IMR-90 (cell line): ENCODE measurements at places on chromosomes 6 and 20. TPM values are rescaled to one million over a fixed set of nuclear protein-coding genes. Genes with fewer than 3 reads are reported as not detected.

GRCh38 chr6:28393912-28394662, 5.5 kb downstream of the ZSCAN12 start:
- peak; percentile 2 for DNase-seq

DNA sequence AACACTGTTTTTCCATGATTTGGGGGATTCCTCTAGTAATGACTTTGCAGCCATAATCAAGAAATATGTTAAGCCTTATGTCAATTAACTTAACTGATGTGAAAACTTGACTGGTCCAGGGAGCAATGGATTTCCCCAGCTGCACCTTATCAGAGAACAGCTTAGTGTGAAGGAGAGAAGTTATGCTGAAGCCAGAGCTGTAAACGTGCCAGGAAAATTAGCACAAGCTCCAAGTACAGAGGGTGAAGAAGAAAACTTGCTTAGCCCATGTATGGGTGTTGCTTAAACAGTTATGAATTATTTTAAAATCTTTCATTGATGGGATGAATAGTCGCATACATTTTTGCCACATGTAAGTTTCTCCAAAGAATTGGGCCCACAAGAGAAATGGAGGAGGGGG, 214.9 kb upstream of the RNF217 start:
- no peak for DNase-seq

NRSN1 gene
- polyA plus RNA-seq, result not detected in 2 replicates

DNA sequence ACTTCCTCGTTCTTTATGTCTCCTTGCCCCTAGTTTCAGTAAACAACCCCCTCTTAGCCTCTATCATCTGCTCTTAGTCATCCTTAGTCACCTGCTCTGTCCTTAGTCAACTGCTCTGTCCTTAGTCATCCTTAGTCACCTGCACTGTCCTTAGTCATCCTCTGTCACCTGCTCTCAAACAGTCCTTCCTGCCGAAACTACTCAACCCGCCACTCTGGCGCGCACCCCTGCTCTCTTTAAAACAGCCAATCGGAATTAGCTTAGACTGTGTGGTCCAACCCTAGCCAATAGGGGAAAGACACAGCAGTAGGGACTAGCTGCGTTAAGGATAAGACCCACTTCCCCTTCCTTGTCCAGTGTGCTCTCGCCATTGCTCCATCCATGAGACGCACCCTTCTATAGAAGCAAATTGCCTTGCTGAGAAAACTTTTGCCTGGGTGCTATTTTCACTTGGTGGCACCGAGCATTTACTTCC, 73.9 kb downstream of the BACH2 start:
- peak; percentile 65 for DNase-seq

GRCh38 chr6:161906571-161906970, 632.7 kb upstream of the AGPAT4 start:
- no peak for DNase-seq

GRCh38 chr6:145044641-145045246, 690.6 kb downstream of the EPM2A start:
- DNase-seq, result peak; percentile 87

DNA sequence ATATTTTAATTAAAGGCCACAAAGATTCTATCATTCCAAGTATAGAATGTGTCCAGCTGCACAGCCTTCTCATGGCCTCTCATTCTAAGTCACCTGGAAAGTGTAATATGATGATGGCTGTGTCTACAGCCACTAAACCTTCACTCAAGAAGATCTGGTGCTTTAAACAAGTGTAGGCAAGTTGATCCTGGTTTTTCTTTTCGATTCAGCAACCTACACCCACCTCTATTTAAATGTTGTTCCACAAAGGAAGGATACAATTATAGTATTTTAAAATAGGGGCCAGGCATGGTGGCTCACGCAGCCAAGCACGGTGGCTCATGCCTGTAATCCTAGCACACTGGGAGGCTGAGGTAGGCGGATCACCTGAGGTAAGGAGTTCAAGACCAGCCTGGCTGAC, 25.5 kb upstream of the DST start:
- DNase-seq, result no peak

EDN1 gene
- polyA plus RNA-seq, result 8.5 and 9.0 TPM in 2 replicates

ADGRF5 gene
- not detected in 2 replicates for polyA plus RNA-seq

GRCh38 chr20:38284893-38285444, 19.0 kb upstream of the BPI start:
- no peak for DNase-seq

DNA sequence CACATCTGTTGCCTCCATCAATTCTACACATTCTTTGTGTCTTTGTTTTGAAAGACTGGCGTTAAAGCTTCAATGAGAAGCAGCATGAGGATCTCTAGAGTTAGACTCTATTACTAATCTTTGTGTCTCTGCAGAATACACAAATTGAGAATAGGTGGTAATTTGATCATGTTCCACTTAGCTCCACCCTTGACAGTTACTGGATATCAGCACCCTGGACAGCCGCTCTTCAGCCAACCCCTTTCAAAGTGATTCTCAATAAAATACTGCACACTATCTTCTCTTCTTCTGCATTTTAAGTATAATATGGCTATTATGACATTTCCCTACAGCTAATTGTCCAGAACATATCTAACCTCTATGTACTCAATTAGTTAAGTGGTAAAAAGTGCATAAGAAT, 54.3 kb upstream of the CNR1 start:
- no peak for DNase-seq

ASF1A gene
- polyA plus RNA-seq, result 7.2 and 10.1 TPM in 2 replicates

IPCEF1 gene
- polyA plus RNA-seq, result 0.03 and 0.07 TPM in 2 replicates

DNA sequence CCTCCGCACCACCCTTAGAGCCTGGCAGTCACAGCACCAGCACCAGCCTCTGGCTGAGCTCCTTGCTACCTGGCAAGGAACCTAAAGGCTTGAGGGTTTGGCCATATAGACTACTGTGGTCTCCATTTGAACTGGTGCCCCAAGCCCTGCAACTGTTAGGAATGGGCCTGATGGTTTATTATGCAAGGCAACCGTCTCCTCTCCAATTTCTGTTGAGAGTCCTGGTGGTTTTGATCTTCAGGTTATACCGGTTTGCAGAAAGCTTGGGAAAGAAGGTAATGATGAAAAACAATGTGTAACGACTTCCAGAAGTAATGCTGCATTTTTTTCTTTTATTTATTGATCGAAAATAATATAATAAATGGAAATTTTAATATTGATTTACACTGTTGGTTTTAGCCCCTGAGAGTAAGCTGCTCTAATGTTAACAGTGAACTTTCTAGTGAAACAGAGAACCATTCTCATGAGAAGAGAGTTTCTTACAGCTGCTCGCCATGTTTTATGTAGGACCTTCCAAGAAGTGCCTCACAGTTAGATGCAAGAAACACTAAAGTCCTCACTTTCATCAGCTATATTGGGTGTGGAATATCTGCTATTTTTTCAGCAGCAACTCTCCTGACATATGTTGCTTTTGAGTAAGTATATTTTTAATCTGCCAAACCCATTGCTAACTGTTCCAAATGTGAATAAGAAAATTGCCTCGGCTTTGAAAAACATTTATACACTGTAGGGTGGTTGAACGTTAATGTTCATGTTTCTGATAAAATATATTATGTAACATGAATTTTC, 112.8 kb downstream of the ADGRG6 start:
- DNase-seq, result no peak

DNA sequence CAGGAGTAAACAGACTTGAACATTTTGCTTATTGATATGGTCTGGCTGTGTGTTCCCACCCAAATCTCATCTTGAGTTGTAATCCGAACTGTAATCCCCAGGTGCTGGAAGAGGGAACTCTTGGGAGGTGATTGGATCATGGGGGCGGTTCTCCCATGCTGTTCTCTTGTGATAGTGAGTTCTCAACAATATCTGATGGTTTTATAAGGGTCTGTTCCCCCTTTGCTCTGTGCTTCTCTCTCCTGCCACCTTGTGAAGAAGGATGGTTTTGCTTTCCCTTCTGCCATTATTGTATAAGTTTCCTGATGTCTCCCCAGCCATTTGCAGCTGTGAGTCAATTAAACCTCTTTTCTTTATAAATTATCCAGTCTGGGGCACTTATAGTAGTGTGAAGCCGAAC, 40.0 kb downstream of the MYLIP start:
- DNase-seq, result peak; percentile 37
